ENCODE measurements at places on chromosomes 13 and 19.

DNA sequence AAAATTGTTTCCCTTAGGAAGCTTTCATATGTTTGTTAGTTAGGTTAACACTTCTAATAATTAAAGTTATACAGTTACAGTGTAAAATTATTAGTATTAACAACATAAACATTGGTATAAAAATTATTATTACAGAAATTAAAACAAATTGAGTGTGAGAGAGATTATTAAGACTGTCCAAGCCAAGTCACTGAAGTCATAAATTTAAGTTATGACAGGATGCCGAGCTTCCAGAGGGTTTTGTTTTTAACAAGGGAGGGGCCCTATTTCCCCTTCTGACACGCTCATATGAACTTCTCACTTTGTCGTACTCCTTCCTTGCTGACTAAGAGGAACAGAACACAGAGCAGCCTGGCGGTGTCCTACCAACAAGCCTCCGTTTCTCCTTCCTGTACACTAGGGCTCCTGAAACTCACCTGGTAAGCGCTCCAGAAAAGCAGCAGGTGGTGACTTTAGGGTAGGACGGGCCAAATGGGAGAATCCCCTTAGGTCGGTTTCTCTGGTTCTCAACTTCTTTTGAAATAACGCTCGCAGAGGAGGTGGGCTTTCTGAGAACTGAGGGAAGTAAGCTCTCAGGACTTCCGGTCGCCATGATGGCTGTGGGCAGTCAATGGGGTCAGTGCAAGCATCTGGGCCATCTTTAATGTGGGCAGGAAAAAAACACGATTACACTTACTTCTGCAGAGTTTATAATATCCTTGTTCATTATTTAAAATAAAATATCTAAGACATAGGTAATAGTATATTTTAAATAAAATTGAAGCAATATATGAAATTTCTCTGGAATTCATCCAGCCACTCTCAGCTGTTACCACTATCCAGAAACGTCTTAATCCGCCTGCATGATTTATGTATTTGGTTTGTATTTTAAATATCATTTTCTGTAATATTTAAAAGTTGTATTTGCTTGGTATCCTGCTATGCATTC is at the start of gene CARD8:
Gene CARD8 (minus strand): TSS at position 537 of the 928 bp plus-strand sequence. CDS start 14,892 bp downstream, outside the sequence.
- peak; percentile 78 for DNase-seq

DNA sequence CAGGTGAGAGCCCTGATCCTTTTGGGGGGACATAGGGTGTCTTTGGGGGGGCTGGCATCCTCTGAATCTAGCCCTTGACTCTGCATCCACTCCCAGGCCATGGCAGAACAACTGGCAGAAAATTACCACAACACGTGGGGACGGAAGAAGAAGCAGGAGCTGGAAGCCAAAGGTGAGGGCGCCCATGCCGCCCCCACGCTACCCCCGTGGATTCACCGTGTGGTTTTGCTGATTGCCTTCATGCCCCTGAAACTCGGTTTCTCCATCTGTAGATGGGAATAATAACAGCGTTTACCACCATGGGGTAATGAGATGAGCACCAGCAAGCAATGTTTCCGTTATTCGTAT is 72.9 kb downstream of the RYR1 start:
- DNase-seq = no peak

- DNase-seq = no peak
These were observed 13.4 kb upstream of the SLC44A2 start for GRCh38 chr19:10611907-10612306.

- no peak for DNase-seq
These were observed 48.1 kb upstream of the PCDH9 start for GRCh38 chr13:67278235-67278634.

All from central memory CD8-positive, alpha-beta T cell (primary cell).